ENCODE measurements at places on chromosomes 3 and 15.

DNA sequence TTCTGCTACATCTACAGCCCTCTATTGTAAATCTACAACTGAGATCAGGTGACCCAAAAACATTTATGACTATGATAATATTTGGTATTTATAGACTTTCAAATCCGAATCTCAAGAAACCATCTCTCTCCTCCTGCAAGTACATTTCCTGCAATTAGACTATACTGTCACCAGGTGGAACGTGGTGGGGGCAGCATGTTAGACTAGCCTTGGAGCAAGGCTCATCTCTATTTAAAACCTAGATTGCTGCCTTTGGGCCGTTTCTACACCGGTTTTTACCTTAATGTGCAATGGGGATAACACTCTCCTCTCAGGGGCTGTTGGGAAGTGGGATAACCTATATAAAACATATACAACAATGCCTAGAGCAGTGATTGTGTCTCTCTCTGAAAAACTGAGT is 3.8 kb upstream of the KATNBL1 start:
- no peak for DNase-seq

DNA sequence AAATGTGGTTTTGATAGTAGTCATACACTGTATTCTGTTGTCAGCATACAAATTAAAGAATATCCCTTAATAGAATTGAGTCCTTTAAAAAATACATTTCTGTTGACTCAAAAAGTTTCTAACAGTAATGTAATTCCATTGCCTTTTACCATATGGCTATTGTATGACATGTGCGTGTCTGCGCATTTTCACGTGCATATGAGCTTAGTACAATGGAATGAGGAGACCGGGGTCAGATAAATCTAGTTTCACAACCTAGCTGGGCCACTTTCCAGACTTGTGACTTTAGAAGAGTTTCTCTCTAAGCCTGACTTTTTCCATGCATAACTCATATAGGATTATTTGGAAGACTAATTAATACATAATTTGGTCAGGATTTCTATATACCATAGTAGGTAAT is 38.7 kb downstream of the ZBTB38 start:
- DNase-seq = no peak

GRCh38 chr3:189848395-189849040 is 217.3 kb downstream of the TP63 start:
- DNase-seq = no peak

GRCh38 chr3:106257172-106257571 is 388.4 kb upstream of the CBLB start:
- no peak for DNase-seq

DNA sequence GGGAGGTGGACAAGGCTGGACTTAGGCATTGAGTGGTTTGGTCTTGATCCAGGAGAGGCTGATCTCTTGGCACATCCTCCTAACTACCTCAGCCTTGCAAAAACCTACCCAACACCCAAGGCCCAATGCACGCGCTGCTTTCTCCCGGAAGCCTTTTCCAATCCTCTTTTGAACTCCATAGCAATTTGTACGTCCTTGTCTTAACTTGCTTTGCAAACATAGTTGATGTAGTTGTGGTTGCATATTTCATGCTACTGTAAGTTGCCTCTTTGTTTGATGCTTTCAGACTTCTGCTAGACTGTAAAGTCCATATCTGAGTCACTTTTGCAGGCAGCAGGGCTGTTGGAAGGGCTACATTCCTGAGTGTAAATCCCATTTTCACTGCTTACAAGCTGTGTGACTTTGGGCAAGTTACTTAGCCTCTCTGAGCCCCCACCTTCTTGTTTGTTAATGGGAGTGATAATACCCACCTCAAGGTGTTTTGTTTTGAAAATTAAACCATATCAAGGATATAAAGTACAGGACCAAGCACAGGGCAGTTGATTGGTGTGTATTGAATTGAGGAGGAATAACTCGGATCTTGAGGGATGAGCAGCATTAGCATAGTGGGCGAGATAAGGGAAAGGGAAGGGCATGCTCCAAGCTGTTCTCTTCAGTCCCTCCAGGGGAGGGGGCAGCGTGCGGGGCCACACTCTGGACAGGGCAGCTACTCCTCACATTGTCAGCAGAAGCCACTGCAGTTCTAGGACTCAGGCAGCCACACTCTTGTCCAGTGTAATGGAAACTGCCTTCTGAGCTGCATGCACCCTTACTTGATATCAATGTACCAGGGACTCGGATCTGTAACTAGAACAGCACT is 28.8 kb downstream of the SIAH2 start:
- DNase-seq = no peak

Measured in stimulated activated CD4-positive, alpha-beta T cell treated with anti-CD3 and anti-CD28 coated beads, Interleukin-15, amount 100 ng/mL, for 1 hour (primary cell).